ENCODE measurements at places on chromosomes 6 and 20.

DNA sequence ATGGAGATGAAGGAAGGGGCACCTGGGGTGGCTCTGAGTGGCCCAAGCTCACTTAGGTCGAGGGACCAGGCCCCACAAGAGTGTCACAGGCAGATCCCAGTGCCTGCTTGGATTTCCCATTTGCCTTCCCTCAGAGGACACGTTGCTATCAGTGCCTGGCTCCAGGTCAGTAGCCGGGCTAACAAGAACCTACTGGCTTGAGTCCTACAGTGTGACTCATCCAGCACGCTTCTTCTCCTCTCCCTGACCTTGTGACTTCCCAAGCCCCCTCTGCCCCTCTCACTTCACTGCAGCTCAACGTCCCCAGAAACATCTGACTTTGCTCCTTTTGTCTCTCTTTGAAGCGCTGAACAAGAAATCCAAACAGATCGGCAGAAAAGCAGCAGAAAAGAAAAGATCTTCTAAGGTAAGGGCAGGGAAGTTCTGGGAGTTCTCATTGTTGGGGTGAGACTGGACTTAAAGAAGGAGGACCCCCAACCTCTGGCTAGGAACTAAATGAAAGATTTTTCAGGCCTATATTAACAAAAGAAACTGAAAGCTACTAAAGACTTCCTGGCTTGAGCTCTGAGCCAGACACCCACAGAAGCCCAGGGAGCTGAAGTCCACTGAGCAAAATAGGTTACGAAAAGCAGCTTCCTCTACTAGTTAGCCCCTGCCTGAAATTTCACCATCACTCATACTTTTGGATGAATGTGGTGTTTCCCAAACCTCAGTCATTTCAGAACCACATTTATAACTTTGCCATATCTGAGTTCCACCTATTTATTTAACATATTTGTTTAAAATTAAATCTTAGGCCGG lies 21.5 kb downstream of the ASIP start:
- peak; percentile 65 for DNase-seq

- no peak for DNase-seq
Observed at GRCh38 chr6:17169711-17170110, 67.9 kb downstream of the STMND1 start.

DNA sequence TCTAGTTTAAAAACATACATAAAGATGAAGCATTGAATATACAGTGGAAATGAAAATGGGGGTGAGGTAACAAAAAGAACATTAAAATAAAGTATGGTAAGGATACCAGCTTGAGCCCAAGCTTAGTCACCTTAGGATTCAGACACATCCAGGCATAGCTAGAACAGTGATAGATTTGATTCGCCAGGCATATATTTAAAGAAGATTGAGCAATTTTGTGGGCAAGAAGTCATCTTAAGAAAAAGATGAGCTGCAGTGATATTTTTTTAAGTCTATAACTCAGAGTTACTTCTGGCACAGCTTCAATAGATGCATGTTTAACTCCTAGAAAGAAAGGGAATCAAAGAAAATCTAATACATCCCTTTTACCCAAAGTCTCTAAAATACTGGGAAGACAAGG lies 97.9 kb downstream of the BMP5 start:
- DNase-seq: no peak

DNA sequence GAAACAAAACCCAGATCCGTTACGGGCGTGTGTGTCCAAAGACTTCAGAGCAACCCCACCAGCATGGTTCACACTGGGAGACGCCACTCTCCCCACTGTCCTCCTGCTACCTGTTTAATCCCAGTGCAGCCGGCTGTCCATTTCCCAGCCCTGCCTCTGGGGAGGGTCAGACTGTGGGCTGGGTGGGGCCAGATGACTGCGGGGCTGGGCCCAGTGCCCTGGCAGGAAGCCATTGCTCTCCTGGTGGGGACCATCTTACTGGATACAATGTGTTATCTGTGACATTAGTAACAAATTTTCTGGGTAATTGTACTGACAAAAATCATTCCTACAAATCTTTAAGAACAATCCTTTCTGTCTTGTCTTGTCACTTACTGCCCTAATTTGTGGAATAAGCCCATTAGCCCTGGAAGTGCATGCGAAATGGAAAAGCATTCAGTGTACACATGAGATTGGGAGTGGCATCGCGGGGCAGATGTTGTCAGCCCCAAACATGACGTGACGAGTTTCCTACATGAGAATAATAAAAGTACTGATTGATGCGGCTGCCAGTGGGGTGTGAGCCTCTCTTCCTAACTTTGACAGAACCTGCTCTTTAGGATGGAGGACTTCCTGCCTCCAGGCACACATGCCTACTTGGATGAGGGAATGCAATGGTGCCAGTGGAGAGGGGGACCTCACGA lies 37.9 kb upstream of the PCMTD2 start:
- DNase-seq: no peak

- DNase-seq: no peak
Observed at GRCh38 chr20:52518735-52519134, 327.2 kb upstream of the ZFP64 start.

DNA sequence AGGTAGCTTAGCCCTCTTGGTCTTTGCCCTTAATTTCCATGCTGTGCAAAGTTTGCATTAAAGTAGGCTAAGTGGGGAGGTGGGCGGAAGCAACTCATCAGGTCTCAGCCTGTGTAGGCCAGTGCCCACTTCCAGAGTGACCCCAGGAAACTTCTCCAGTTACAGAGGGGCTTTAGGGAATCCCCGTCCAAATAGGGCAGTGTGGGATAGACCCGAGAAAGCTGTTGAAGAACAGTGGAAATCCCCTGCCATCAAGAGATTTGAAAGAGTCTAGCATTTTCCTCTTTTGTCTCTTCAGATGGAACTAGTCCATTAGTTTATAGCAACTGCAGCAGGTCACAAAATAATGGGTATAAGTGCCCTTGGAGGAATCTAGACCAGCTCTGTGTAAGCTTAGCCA lies 20.2 kb downstream of the SF3B5 start:
- DNase-seq: no peak

DNA sequence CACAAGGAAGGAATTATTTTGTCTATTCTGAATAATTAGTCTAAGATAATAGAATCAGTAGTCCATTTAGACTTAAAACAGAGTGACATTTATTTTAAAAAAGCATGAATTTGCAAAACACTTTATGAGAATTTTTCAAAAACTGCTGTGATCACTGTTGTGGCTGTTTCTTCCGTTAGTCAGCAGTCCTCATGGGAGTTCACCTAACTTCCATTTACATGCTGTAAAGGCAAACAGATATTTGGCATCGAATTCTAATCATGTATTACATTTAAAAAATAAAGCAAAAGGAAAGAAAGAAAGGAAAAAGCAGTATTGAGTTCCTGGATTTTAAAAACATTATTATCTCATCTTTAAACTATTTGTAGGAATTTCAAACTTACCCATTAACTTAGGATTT lies 111.8 kb downstream of the MTHFD1L start:
- DNase-seq: no peak

- DNase-seq: no peak
Observed at GRCh38 chr6:147212622-147213021, 8.4 kb downstream of the STXBP5 start.

DNA sequence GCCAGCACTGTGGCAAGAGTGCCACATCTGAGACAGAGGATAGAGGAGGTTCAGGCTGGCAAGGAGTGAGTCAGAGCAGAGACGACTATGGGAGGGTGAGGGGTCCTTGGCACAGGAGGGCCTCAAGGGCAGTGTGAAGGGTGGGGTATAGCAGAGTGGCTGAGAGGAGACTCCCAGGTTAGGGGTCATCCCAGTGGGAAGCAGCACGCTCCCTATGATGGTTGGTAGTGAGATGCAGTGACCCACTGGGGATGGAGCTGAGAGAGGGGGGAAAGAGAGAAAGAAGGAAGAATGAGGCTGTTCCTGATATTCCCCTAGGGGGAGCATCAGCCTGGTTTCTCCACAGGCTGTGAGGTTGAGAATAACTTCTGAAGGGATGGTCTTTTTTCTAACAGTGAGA lies 97.3 kb downstream of the INSM1 start:
- DNase-seq: no peak

GRCh38 chr6:152246554-152247337 lies 390.4 kb downstream of the SYNE1 start:
- no peak for DNase-seq

GRCh38 chr20:4684837-4685413 lies 36.8 kb upstream of the PRND start:
- DNase-seq: no peak

GRCh38 chr6:1039746-1040145 lies 272.2 kb upstream of the FOXQ1 start:
- no peak for DNase-seq

- no peak for DNase-seq
Observed at GRCh38 chr6:29619578-29620160, 13.3 kb downstream of the GABBR1 start.

- no peak for DNase-seq
Observed at GRCh38 chr6:165556116-165556843, 106.8 kb downstream of the PDE10A start.

GRCh38 chr6:112478036-112478435 lies 130.9 kb downstream of the RFPL4B start:
- no peak for DNase-seq

GRCh38 chr6:1604158-1605003 lies 5.3 kb upstream of the FOXC1 start:
- DNase-seq: peak; percentile 77

DNA sequence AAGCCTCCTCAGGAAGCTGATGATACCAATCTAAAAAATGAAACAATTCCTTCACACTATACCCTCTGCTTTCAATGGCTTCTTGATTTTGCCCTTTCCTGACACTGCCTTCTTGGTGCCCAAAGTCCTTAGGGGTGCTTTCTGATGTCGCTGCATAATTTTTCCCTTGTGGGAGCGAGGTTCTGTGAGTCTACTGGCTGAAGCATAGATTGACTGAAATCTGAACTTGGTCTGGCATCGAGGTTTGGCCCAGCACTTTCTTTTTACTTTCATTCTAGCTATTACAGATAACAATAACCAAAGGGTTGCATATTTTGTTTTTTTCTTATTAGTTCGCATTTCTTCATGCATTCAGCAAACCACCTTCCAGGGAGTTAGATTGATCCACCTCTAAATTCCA lies 65.8 kb downstream of the E2F3 start:
- DNase-seq: no peak

GRCh38 chr6:16684195-16684689 lies 77.0 kb downstream of the ATXN1 start:
- DNase-seq: no peak

DNA sequence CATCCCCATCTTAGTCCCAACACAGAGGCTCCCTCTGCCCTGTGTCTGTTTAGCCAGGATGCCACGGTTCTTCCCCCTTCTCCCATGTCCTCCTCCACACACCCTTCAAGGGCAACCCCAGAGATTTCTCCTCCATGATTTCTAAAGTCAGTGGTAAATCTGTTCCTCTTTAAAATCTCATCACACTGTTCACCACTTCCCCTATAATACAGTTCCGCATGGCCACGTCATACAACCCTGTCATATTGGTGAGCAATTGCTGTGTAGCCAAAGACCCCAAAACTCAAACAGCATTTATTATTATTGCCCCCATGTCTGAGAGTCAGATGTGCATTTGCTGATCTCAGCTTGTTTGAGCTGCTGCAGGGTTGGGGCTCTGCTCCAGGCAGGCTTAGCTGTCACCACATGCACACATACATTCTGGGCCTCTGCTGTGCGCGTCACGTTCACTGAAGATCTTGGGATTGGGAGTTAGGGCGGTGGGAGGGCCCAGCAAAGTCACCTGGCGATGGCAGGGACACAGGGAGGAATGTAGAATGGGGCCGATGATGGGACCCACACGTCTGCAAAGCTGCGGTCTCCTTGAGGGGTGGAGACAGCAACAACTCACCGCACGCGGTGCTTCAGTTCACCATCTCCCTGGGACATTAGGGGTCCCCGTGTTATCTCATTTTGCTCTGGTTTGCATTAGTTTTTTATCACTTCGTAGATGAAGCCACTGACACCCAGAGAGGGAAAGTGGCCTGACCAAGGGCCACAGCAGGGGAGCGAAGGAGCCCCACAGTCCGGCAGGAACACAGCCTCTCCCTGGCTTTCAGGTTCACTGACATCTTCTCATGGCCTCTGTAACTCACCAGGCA lies 36.9 kb upstream of the CD93 start:
- no peak for DNase-seq

DNA sequence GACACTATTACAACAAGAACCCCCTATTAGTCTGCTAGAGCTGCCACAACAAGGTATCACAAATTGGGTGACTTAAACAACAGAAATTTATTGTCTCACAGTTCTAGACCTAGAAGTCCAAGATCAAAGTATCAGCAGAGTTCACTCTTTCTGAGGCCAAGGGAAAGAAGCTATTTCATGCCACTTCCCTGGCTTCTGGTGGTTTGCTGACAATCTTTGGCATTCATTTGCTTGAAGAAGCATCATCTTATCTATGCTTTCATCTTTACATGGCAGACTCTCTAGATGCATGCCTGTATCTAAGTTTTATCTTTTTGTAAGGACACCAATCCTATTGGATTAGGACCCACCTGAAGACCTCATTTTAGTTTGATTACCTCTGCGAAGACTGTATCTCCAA lies 296.8 kb upstream of the MARCKS start:
- DNase-seq: no peak

DNA sequence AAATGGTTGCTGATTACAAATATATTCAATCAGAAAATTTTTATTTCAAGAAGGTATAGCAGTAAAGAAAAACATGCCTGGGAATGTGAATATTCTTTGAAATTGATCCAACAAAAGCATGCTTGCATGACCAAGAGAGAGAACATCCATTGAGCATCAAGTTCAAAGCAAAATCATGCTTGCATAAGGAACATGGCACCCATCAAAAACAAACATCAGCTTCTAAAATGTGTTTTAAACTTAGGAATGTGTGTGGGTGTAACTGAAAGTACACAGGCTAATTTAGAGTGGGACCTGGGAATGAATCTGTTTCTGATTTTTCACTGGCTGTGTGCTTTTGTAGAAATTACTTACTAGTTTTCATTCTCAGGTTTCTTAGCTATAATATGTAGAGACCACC lies 5.6 kb downstream of the SLC17A5 start:
- no peak for DNase-seq

DNA sequence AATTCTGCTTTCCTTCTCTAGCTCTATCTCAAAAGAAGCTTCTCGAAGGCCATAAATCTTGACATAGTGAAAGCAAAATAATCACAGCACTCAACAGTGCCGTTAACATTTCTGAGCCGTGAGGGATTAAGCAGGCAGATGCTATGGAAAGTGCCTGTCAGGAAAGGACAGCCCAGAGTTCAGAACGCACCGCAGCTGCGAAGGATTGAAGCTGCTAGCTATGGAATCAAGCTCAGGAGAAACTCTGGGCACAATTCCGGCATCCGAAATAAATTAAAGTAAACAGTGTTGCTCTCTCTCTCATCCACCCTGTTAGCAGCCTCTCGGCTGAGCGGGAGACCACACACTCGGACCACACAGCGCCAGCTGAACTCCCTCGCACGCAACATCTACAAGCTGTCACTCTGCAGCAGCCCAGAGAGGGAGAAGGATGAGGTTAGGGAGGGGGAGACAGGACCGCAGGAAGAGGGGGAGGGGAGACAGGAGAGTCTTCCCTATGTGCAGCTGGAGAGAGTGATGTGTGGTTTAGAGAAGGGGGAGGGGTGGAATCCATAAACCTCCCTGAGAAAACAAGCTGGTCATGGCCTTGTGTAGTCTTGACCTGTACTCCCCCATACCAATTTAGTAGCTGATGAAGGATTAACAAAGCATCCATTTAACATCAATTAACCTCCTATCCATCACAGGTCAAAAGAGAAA lies 9.0 kb downstream of the EXOC2 start:
- no peak for DNase-seq

- no peak for DNase-seq
Observed at GRCh38 chr20:16158090-16158975, 414.9 kb downstream of the KIF16B start.

- DNase-seq: no peak
Observed at GRCh38 chr6:125728739-125729138, 20.7 kb upstream of the HEY2 start.

All from right lobe of liver (tissue), 6 donors.